ENCODE measurements at places on chromosomes 13 and 19.

DNA sequence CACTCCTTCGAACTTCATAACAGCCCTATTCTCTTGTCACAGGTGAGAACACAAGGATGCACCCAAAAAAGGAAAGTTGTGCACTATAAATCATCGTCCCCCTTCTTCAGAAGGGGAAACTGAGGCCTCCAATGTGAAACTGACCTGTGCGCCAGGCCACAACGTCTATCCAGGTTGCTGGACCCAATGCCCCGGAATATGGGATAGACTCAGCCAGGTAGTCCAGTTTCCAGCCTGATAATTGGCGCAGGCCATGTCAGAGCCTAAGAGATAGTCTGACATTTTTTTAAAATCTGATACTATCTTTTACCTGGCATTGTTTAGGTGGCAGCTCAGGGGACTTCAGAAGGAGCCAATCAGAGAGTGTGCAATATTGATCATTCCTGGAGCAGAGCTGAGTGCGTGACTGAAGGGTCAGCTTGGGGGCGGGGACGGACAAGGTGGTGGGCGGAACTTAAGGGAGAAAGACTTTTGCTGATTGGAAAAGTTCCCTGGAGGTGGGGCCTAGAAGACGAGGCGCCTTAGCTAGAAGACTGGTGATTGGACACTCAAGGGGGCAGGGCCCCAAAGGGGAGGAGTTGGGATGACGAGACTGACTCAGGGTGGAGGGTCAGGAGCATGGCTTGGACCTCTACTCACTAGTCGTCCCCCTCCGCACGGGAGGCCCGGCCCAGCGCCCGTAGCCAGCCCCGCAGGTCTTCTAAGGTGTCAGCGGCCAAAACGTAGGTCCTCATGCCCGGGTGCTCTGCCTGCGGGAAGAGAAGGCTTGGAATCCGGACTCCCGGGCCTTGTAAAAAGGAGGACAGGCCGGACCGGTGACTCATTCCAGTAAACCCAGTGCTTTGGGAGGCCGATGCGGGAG, 8.5 kb downstream of the PLEKHA4 start:
- DNase-seq: no peak

- no peak for DNase-seq
These were observed 1.6 kb downstream of the FTL start for GRCh38 chr19:48966541-48967345.

GRCh38 chr13:112627161-112627560, 39.2 kb upstream of the TUBGCP3 start:
- no peak for DNase-seq

GRCh38 chr19:50387176-50387867, 3.2 kb downstream of the POLD1 start:
- no peak for DNase-seq

GRCh38 chr13:31794452-31794851, 55.1 kb downstream of the RXFP2 start:
- DNase-seq: no peak

- no peak for DNase-seq
These were observed 43.2 kb downstream of the N4BP2L2 start for GRCh38 chr13:32495429-32495828.

DNA sequence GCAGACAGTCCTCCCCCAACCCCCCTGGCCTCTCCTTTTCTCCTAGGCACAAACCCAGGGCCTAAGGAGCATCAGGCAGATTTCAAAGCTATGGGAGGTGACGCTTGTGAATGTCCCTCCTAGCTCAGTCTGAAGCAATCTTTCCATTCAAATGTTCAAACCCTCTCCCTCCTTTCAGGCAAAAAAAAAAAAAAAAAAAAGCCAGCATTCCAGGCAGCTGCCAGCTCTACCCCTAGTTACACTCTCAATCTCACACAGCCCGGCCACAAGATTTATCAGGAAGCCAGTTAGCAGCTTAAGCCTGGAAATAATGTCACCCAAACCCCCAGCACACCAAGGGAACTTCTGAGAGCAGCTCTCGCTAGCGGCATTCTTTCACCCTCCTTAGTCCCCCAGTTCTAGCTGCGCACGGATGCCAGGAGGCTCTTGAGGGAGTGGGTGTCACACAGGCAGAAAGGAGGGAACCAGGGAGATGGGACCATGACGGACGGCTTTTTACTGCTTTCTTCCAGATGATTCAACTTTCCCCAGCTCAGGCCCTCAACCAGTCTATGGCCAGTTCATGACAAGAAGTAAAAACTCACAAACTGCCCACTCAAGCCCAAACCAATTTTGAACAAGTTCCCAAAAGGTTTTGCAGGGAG, 6.3 kb downstream of the SH3GL1 start:
- no peak for DNase-seq

GRCh38 chr19:6248844-6249243, 30.9 kb downstream of the MLLT1 start:
- no peak for DNase-seq

DNA sequence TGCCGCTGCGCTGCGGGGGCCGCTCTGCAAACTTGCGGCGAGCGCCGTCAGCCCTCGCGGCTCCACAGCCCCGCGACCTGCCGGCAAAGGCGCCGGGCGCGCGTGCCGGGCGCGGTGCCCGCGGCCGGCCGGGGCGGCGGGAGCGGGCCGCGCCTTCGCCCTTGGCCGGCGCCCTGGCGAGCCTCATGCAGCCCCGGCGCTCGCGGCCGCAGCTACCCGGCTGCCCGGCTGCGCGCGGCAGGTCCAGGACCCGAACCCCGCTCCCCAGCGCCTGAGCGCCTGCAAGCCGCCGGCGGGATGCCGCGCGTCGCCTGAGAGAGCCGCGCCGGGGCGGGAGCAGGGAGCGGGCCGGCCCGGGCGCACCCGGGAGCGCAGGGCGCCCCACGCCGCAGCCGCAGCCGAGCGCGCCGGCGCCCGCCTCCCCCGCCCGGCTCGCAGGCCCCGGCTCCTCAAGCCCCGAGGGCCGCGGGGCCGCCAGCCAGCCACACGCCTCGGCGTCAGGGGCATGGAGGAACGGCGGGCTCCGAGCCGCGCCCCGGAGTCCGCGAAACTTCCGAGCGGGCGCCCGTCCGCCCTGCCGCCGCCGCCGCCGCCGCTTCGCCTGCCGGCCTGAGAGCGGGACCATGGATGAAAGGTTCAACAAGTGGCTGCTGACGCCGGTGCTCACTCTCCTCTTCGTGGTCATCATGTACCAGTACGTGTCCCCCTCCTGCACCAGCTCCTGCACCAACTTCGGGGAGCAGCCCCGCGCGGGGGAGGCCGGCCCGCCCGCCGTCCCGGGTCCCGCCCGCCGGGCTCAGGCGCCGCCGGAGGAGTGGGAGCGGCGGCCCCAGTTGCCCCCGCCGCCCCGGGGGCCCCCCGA, 564 bp downstream of the HS6ST3 start:
- no peak for DNase-seq

- DNase-seq: no peak
These were observed 695.3 kb downstream of the DACH1 start for GRCh38 chr13:71171740-71172139.

- no peak for DNase-seq
These were observed 19.5 kb downstream of the NUFIP1 start for GRCh38 chr13:44969551-44970484.

GRCh38 chr19:2578391-2578890, 102.5 kb downstream of the GADD45B start:
- no peak for DNase-seq

DNA sequence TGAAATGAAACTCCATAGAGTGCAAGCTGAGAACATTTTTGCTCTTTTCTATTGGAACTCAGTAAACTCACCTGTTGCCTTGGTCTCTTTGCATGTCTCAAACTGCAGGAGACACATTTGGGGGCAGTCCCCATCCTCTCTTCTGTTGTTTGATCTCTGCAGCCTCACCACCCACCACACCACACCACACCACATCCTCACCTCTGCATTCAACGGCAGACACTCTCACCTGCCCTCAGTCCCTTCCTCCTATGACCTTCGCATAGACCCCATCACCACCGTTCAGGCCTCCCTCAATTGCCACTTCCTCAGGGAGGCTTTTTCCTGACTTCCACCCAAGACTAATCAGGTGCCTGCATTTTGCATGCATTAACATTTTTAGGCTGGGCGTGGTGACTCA, 14.4 kb upstream of the TPM4 start:
- no peak for DNase-seq

- DNase-seq: no peak
These were observed 1.9 kb downstream of the TBC1D17 start for GRCh38 chr19:49879243-49879963.

DNA sequence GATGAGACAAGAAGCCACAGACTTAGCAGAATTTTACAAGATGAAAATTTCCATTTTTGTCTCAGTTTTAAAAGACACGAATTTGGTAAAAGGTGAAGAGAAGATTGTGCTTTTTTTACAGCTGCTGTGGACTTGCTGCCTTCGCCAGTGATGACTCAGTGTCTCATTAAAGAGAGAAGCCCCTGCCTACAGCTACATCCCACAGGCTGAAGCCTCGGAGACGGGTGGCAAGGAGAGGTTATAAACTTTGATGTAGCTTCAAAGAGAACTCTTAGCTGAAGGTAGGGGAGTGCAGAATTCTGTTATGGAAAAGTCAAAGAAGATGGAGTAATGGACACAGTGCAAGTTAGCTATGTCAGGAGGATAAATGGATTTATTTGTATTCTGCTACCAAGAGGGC, 683.4 kb upstream of the ARGLU1 start:
- DNase-seq: no peak

DNA sequence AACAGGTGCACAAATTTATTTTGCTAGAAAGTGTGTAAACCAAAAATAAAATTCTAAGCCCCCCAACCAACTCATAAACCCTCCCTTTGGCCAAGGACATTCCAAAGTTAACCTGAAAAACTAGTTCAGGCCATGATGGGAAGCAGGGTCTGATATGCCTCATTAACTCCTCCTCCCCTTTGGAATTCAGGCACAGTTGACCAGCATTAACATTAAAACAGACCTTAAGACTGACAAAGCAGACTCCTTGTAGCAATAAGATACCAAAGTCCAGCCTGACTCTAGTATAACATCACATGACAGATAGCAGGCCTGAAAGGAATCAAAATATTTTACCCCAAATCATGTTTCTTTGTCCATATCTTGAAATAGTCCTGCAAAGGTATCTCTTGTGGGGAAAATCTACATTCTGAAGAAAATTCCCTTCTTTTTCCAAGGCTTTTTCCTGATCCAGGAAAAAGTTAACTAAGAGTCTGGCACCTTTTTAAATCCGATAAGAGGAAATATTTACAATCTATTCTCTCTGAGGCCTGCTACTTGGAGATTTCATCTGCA, 19.7 kb downstream of the NEK5 start:
- no peak for DNase-seq

- DNase-seq: no peak
These were observed 20.4 kb upstream of the ATXN8OS start for GRCh38 chr13:70087247-70087646.

DNA sequence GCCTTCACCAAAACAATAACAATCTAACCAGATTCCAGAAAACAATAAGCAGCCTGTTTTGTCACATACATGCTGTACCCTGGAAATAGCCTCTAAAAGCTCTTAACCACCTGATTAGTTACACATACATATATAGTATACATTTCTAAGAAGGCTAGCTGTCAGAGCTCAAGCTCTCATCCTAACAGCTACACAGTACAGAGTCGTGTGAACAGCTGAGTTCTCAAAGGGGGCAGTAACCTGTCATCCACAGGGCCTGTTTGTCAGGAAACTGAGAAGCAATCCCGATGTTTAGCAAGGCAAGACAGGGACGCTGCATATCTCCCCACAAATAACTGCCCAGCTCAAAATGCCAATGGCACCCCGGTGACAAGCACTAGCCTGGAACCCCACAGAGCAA, 56.9 kb downstream of the STK24 start:
- DNase-seq: no peak

- no peak for DNase-seq
These were observed 725.2 kb upstream of the SLITRK1 start for GRCh38 chr13:84607261-84608013.

DNA sequence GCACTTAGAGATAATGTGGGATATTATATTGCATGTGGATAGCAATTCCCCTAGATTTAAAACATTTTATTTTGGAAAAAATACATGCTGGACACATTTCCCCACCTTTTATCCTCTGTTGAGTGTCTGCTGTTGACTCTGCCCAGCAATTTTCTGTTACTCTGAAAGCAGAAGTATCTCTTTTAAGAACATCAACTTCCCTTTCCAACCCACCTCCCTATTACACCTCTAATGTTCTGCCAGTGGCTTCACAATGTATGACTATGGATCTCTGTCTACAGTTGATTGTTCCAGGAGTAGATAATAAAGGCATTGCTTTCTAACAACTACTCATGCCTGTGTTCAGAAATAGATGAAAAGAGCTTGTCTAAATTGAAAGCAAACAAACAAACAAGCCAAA, 754.8 kb upstream of the SLITRK6 start:
- no peak for DNase-seq

DNA sequence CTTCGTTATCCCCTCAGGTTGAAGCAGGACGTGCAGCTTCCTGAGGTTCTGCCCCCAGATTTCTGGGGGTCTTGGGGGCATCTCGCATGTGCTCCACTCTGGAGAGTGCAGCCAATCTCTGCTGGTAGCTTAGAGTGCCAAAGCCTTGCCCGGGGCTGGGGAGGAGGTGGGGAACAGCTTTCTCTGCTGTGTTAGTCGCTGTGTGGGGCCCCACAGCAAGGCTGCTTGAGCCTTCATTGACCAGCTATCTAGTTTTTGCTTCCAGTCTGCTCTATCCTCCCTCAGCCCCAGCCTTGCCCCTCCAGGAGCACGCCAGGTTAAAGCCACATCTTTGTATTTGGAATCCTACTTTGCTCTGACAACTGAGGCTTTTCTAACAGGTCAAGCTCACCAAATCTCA, 32.0 kb upstream of the MEDAG start:
- no peak for DNase-seq

GRCh38 chr13:65971541-65971940, 1258.6 kb downstream of the PCDH9 start:
- no peak for DNase-seq

GRCh38 chr13:99299920-99300341, 7.3 kb downstream of the GPR183 start:
- DNase-seq: no peak

GRCh38 chr19:56291867-56292266, 19.3 kb downstream of the EDDM13 start:
- no peak for DNase-seq

DNA sequence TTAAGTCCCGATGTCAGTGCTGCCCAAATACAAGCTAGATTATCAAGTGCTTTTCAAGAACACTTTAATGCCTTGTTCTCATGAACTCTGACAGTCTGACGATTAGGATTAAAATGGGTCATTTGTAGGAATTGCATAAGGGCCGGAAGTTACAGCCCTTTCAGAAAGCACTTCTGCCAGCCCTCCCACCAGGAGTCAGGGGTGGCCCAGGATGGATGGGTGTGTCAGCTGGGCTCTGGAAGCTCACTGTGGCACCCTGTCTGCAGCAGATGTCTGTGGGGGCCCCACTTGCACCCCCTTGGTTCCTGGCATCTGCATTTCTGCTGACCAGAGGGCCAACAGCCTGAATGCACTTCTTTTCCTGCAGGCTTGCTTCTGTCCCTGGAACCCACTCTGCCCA, 712.7 kb downstream of the UQCRFS1 start:
- DNase-seq: no peak

DNA sequence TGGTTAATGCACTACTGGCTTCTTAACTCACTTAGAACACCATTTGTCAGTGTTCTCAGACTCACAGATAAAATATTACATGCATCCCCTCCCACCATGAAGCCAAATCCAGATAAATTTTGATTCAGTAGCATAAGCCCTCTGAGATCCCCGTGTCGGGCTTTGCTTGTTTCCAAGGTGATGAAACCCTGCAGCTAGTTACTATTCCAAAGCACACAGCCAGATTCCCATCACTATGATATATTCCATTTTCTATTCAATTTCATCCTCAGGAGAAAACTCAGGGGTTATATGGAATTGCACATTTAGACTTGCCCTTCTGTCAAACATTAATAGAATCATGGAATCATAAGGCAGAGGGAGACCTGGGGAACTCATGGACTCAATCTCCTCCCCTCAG, 9.4 kb upstream of the FAM124A start:
- DNase-seq: no peak

GRCh38 chr13:23969647-23970046, 72.3 kb upstream of the C1QTNF9B start:
- no peak for DNase-seq
